ENCODE measurements at places on chromosomes 2 and 18. TPM values are rescaled to one million over a fixed set of nuclear protein-coding genes. Genes with fewer than 3 reads are reported as not detected.
A peak's percentile ranks its signal among the peaks of the same experiment; 100 is the strongest.

- no peak for DNase-seq
These were observed 231.9 kb upstream of the FN1 start for GRCh38 chr2:215667585-215668377.

- DNase-seq = peak; percentile 17
These were observed 13.2 kb upstream of the ATP6V1B1 start for GRCh38 chr2:70922235-70923234.

DNA sequence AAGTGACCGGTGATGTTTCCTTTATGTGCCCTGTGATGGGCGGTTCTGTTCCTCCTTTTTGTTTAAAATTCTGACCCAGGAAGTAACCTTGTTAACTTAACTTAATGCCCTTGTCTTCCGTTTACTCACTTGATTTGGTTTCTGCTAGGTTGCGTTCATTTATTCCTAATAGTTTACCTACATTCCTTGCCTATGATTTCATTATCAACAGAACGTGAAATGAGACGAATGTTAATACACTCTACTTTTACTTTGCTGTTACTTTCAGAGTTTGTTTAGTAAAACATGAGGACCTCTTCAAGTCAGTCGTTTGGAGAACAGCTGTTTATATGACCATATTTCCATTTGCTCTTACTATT is 638 bp downstream of the CEP192 start:
- no peak for DNase-seq

GRCh38 chr2:108634011-108634410 is 85.3 kb upstream of the RANBP2 start:
- DNase-seq = no peak

GRCh38 chr2:181900007-181900651 is 8.6 kb downstream of the ITPRID2 start:
- no peak for DNase-seq

GRCh38 chr2:233711312-233712008 is 1.2 kb upstream of the UGT1A5 start:
- peak; percentile 77 for DNase-seq

GRCh38 chr2:43218702-43219382 is 7.6 kb downstream of the ZFP36L2 start:
- DNase-seq = peak; percentile 76

The KCNJ13 gene
- not detected for total RNA-seq

The KCNG2 gene
- total RNA-seq = not detected

The NEU2 gene
- total RNA-seq = not detected

The MOCOS gene
- total RNA-seq = 0.19 TPM

Data from activated naive CD8-positive, alpha-beta T cell treated with anti-CD3 and anti-CD28 coated beads, Interleukin-2, amount 10 ng/mL, durations not matched to agents 7 days and 5 days (primary cell).